Adrenal gland (tissue), 19 donors: ENCODE measurements at places on chromosomes 4 and X. TPM values are rescaled to one million over a fixed set of nuclear protein-coding genes. Genes with fewer than 3 reads are reported as not detected.

SYNPO2 gene
- total RNA-seq: 20.2 TPM

HTRA3 gene
- 4.8 TPM for total RNA-seq

GAB3 gene
- 5.6 TPM for total RNA-seq

DNA sequence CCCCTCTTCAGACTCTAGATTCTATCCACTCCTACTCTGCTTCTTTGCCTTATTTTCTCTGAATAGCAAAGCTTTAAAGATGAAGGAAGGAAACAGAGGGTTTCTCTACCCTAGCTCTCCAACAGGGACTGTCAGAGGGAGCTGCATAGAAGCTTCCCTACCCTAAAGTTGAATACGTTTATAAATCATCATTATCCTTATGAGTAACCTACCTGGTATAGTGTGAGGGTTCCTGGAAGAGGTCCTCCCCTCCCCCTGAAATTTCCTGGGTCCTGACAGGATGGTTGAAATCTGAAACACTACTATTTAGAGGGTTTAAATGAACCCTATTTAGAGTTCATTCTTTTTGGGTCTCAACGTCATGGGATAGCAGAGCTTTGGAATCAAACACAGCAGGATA is 187.0 kb upstream of the RBPJ start:
- no peaks in the 10 kb centered on the region for H3K27me3 ChIP-seq
- no peak overlapping the region for H3K27ac ChIP-seq
- no peaks in the 10 kb centered on the region for H3K4me1 ChIP-seq
- H3K4me3 ChIP-seq: no peak overlapping the region

DNA sequence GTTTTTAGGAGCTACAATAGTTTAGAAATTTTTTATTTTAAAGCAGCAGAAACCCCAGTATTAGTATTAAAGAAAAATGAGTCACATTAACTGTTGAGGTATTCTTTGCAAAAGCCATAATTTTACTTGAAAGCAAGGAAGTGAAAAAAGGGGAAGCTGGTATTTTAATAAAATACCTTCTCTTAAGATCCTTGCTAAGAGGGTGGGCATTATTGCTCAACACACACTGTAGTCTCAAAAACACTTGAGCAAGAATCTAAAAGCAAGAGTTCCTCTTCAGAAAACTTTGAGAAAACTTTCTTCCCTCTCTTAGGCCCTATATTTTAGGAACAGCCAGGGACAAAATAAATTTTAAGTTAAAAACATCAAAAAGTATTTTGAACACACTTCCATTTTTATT is 259.4 kb upstream of the DIAPH2 start:
- H3K4me3 ChIP-seq: no peak overlapping the region
- no peaks in the 10 kb centered on the region for H3K4me1 ChIP-seq
- H3K27me3 ChIP-seq: peaks cover 11% of the 10 kb centered on the region
- H3K27ac ChIP-seq: no peak overlapping the region
- DNase-seq: no peak
- H3K36me3 ChIP-seq: no peaks in the 10 kb centered on the region

GRCh38 chrX:135302269-135302873 is 6.9 kb upstream of the ETDC start:
- DNase-seq: no peak
- H3K4me3 ChIP-seq: no peak overlapping the region
- H3K4me1 ChIP-seq: no peaks in the 10 kb centered on the region
- no peak overlapping the region for H3K27ac ChIP-seq

DNA sequence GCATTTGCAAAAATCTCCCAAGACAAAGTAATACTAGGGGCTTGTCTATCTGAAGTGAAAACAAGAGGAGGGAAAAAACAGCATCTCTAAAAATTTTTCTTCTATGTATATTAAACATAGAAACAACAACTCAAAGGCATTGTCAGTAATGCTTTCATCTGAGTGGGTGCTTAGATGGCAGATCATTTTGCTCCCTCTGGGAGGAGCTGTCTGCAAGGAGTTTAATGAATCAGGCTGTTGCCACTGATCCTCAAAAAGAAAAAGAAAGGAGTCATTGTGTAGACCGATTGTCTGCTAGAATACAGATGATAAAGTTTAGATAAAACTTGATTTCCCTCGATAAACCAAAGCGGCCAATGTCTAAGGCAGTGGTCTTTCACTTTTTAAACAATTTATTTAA is 49.7 kb upstream of the KLHL8 start:
- no peaks in the 10 kb centered on the region for H3K36me3 ChIP-seq
- DNase-seq: peak; percentile 46
- no peak overlapping the region for H3K4me3 ChIP-seq
- H3K4me1 ChIP-seq: no peaks in the 10 kb centered on the region
- no peaks in the 10 kb centered on the region for H3K27me3 ChIP-seq

- DNase-seq: no peak
- no peaks in the 10 kb centered on the region for H3K27me3 ChIP-seq
- H3K4me1 ChIP-seq: peaks cover 7% of the 10 kb centered on the region
Measured at GRCh38 chr4:78293821-78294301, 236.7 kb downstream of the FRAS1 start.
